Activated T-cell treated with anti-CD3 and anti-CD28 coated beads for 1 hour (primary cell): ENCODE measurements at places on chromosomes 2 and 18.

DNA sequence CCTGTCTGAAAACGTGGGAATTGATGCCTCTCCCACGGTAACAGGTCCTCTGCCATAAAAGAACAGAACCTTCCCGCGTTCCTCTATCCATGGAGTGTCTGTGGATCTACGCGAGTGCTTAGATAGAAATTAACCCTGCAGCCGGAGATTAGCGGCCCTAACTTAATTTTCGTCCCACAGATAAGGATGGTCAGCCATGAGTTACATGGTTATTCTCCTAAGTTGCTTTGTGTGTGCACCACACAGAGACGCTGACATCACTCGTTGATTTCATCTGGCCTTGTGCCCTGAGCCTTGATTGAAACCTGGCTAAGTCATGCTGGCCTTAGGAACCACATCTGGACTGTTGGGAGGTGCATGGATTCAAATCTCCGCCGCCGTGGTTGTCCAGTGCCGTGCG lies 132.1 kb downstream of the GBX2 start:
- no peak for DNase-seq

DNA sequence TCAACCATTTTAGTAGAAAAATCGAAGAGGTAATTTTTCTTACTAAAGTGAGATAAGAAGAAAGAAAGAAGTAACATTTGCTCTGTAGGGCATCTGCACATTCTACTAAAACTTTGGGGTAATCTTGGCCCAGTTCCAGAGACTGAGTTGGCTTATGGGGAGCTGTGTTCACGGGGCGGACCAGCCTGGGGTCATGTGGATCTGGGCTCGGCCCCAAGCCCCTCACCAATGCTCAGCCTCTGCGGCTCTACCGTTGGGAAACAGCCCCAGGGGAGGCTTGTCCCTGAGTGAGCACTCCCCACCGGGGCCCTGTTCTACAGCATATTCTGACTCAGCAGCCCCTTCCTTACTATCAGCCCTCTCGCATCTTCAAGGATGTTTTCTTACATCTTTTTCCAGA lies 132.3 kb downstream of the RTP5 start:
- DNase-seq, result no peak

- DNase-seq, result no peak
Measured at GRCh38 chr2:187372213-187372612, 75.8 kb downstream of the CALCRL start.

DNA sequence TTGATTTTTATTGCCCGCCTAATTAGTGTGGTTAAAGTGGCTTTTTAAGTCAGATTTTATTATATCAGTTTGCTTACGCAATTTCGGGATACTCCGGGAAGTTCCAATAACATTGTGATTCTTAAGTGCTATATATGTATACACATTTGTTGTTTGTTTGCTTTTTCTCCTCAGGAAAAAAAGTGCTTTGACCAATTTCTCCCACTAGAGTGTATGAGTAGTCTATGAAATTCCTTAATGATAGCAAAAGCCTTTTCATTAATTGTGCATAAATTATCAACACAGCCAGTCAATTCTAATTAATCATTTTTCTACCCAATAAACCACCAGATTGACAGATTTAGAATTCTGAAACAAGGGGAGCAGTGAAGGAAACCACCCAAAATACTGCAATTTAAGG lies 172.2 kb downstream of the DPP10 start:
- no peak for DNase-seq

- no peak for DNase-seq
Measured at GRCh38 chr2:241933179-241933911, 63.8 kb downstream of the RTP5 start.
